ENCODE measurements at places on chromosomes 5 and 9.

- DNase-seq, result no peak
Measured at GRCh38 chr5:174843263-174844250, 119.2 kb downstream of the MSX2 start.

- peak; percentile 26 for DNase-seq
Measured at GRCh38 chr9:89739511-89739910, 134.7 kb downstream of the GADD45G start.

DNA sequence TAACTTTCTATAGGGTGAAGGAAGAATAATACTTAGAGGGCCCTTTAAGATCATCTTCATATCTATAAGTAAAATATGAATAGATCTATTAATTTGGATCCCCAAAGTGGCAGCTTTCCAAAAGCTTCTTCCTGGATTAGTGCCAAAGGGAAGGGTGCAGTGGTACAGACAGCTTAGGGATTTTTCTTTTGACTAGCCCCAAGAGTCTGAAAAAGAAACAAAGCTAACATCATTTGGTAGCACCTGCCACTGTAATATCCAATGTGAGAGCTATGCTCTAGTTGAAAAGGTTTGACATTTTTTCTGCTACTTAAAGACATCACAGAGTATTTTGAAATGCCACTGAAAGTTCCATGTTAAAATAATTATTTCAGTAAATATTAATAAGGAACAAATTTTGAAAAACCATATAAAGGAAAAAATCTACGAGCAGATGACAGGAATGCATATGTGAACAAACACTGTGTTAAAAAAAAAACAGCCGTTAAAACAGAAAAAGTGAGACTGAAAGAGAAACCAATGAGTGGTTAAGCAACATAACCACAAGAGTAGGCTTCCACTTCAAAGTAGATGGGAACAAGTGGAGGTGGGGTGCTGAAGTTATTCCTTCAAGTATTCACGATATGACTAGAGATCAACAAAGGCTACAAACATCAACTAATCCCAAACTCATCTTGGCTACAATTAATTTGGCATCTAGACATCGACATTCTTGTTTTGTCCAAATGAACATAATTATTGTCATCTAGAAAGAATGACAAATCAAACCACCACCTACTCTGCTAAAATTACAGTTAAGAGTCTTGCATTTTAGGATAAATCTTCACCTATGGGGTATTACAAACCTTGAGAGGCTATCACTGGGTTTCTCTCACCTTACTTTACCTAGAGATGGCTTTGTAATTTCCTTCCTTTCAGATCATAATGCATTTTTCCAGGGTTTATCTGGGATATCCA lies 137.5 kb downstream of the CPLANE1 start:
- DNase-seq, result peak; percentile 67

- DNase-seq, result peak; percentile 76
Measured at GRCh38 chr9:95167998-95168397, 149.5 kb downstream of the FANCC start.

DNA sequence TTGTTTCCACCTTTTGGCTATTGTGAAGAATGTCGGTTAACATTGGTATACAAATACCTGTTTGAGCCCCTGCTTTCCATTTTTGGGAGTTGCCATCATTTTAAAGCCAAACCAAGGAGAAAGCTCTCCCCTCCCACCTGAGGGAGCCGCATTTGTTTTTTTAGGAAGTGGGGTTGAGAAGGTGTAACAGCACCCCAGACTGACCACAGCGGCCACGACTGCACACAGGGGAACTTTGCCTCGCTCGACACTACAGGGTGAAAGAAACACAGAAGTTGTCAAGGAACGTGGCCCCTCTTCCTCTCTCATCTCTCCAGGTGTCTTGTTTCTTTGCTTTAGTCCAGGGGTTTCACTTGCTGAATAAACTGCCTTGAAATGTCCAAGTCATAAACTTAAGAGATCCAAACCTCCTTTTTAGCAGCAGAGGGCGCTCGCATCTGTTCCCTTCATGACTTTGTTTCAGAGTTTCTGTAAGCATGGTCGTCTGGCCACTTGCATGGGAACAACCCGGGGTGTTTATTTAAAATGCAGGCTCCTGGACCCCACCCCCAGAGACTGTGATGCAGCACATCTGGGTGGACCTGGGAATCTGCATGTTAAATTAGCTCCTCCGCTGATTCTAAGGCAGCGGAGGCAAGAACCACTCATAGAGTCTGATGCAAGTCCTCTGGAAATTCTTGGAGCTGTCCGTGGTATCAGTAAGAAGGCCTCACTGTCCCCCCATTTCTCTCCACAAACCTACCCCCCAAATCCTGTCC lies 2.1 kb upstream of the TTLL11 start:
- peak; percentile 64 for DNase-seq

GRCh38 chr9:526904-527591 lies 312.4 kb downstream of the DOCK8 start:
- DNase-seq, result no peak

GRCh38 chr5:130978475-130978874 lies 186.6 kb downstream of the HINT1 start:
- DNase-seq, result no peak

GRCh38 chr9:115649991-115650472 lies 503.6 kb upstream of the PAPPA start:
- DNase-seq, result no peak

DNA sequence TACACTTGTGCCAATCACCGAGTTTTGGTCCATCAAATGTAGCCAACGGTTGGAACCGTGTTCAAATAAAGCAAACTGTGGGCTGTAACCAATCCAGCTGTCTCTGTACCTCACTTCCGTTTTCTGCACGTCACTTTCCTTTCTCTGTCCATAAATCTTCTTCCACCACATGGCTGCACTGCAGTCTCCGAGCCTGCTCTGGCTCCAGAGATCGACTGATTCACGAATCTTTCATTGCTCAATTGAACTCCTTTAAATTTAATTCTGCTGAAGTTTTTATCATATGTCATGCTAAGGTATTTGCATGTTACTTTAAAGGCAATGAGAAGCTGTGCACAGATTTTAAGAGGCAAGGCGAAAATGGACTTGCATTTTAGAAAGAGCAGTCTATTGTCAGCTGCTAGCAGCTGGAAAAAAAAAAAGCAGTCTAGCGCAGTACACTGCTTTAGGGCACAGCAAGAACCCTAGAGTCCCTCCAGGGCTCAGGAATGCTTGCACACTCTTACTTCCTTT lies 13.2 kb downstream of the TTC39B start:
- DNase-seq, result peak; percentile 37

GRCh38 chr5:172509405-172509781 lies 55.1 kb upstream of the SH3PXD2B start:
- no peak for DNase-seq

DNA sequence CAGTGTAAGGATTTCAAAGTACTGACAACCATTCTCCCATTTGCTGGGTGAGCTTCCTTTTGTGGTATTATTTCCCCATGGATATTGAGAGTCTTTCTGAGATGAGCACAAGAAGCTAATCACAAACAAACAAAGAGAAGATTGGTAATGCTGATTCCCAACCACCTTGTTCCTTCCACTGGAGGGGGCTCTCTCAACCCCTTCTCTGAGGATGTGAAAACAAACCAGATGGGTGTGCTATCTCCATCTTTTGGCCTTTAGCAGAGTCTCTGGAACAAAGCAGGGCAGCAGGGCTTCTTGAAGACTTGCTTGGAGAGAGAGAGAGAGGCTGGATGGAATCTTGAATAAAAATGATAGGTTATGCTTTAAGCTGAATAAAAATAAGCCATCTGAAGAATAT lies 576.7 kb upstream of the ZNF462 start:
- no peak for DNase-seq

- DNase-seq, result no peak
Measured at GRCh38 chr5:135714126-135714894, 120.2 kb upstream of the SLC25A48 start.

DNA sequence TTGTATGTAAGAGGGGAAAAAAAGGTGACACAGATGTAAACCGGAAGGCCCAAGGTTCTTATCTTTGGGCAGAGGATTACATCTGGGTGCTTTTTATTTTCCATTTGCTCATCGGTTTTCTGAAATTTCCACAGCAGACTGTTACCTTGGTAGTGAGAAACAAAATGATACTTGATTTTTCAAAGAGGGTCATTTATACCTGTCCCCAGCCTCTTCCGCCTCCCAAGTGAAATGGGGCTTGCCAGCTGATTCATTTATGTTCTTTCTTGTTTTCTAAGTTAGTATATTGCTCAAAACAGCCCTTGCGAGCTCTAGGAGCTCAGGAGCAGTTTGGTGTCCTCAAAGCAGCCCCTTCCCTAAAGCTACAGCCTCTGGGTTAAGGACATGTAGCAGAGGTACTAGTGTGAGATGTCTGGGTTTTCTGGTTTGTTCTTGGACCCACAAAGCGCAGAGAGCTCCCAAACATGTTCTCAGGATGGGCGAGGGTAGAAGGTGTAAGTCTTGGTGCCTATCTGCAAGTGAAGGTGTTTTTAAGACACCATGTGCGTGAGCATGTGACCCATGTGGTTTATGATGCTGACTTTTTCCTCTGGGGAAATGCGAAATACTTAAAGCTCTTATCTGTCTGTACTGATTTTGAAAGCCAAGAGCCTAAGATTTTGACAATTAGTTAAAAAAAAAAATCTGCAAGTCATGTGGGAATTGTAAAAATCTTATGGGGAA lies 38.3 kb downstream of the DAPK1 start:
- no peak for DNase-seq

GRCh38 chr9:129568560-129569501 lies 52.1 kb downstream of the C9orf50 start:
- no peak for DNase-seq

- DNase-seq, result no peak
Measured at GRCh38 chr9:71984831-71985281, 73.4 kb downstream of the C9orf85 start.

DNA sequence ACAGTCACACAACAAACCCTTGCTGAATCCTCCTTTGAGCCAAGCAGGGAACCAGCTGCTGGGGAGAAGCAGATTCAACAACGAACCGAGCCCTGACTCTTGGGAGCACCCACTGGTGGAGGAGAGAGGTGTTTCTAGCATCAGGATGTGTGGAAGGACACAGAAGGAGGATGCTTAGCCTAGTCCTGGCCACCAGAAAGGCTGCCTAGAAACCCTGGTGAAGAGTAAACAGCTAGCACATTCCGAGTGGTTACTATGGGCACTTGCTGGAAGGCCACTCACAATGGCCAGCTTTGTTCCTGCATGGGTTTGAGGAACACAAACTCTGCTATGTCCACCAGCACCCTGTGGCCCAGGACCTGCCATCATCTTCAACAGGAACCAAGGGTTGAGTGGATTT lies 1.8 kb downstream of the TIFAB start:
- no peak for DNase-seq

DNA sequence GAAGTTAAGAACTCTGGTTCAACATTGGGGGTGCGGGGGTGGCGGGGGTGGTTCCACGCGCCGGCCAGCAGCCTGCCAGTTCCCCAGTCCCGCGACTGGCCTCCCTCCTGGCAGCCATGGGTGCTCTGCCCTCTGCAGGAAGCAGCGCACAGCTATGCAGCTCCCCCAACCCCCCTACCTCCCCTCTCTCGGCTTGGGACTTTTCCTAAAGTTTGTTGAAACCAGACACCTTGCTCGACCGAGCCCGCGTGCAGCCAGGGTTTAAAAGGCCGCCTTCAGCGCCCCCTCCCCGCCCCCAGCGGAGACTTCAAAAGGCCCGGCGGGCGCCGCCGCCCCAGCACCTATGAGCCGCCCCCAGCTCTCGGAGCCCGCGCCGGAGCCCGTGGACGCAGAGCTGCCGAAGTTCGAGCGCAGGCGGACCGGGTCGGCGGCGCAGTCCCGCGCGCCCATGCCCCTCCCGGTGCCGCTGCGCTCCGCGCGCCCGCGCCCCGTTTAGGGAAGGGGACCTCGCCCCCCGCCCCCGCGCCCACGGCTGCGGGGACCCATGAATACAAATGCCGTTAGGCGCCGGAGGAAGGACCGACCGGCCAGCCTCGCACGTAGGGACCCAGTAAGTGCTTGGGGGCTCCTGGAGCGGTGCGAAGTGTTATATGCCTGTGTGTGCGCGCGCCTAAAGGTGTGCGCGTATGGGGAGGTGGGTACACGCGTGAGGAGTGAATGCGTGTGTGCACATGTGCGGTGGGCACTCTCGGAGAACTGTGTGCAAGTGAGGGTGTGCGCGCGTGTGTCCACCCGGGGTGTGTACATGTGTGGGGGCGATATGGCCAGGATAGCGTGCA lies 1.4 kb upstream of the COL27A1 start:
- DNase-seq, result no peak

GRCh38 chr9:37229882-37230482 lies 109.6 kb downstream of the ZCCHC7 start:
- DNase-seq, result no peak

DNA sequence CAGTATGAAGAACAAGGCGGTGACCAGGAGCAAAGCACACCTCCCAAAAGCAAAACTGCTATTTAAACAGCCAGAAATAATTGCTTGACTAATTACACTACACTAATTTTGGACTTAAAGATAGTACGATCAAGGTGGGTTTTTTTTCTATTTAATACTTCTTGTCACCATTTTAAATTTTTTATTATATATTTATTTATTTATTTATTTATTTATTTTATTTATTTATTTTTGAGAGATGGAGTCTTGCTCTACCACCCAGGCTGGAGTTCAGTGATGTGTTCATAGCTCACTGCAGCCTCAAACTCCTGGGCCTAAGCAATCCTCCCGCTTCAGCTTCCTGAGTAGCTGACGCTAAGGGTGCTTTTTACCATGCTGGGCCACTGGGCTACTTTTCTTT lies 146.2 kb upstream of the IRX1 start:
- DNase-seq, result no peak

Measured in activated CD4-positive, alpha-beta T cell treated with anti-CD3 and anti-CD28 coated beads, Interleukin-2, amount 10 ng/mL, durations not matched to agents 7 days and 5 days (primary cell).